ENCODE measurements at places on chromosomes 16 and 17. TPM values are rescaled to one million over a fixed set of nuclear protein-coding genes. Genes with fewer than 3 reads are reported as not detected.
A peak's percentile ranks its signal among the peaks of the same experiment; 100 is the strongest.

DNA sequence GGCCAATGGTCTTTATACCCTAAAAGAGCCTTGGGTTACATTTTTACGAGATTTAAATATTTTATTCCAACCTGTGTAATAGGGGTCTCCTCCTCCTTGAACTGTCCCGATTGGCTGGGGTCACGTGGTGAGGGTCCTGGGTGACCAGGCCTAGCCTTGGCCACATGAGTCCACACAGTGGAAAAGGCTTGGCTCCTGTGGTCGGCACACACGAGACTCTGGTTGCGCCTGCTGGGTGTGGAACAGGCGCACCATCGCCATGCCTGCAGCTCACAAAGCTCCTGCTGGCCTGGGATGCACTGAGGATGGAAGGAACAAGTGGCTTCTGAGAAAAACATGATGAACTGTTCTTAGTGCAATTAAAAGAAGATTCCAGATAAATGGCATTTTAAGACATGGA, 103.9 kb upstream of the ZNF750 start:
- DNase-seq = no peak

The VMO1 gene
- polyA plus RNA-seq = 3.3 TPM

The KRT36 gene
- not detected for polyA plus RNA-seq

DNA sequence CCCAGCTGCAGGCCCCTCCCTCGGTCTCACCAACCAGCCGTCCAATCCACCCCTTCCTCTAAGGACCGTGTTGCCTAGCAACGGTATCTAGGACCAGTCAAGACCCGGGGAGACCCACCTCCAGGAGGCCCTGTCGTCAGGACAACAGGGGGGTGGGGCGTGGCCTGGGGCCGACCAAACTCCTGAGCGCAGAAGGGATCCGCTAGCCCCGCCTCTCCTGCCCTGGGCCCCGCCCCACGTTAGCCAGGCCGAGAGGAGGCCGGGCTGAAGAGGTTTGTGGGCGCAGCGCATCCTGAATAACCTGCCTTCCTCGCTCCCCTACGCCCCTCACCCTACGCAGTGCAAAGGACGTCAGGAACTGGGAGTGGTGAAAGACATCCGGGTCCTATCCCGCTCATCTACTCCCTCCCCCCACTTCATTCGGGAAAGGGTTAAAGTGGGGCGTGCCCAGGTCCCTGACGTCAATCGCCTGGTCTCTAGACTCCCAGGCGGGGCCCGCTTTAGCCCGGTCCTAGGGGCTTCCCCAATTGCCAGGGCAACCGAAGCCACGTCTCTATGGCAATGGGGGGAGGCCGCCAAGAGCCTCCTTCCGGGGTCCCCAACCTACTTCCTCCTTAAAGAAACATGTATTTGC, 14.7 kb downstream of the DLG4 start:
- DNase-seq = peak; percentile 92

The HEXIM1 gene
- polyA plus RNA-seq = 20.9 TPM

DNA sequence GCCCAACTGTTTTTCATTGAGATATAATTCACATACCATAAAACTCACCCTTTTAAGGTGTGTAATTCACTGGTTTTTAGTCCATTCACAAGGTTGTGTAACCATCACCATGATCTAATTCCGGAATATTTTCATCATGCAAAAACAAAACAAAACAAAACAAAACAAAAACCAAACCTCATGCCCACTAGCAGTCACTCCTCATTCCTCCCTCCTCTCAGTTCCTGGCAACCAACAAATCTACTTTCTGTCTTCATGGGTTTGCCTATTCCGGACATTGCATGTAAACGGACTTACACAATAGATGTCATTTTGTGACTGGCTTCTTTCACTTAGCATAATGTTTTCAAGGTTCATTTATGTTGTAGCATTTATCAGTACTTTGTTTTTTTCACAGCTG, 4.5 kb upstream of the NOD2 start:
- DNase-seq = no peak

DNA sequence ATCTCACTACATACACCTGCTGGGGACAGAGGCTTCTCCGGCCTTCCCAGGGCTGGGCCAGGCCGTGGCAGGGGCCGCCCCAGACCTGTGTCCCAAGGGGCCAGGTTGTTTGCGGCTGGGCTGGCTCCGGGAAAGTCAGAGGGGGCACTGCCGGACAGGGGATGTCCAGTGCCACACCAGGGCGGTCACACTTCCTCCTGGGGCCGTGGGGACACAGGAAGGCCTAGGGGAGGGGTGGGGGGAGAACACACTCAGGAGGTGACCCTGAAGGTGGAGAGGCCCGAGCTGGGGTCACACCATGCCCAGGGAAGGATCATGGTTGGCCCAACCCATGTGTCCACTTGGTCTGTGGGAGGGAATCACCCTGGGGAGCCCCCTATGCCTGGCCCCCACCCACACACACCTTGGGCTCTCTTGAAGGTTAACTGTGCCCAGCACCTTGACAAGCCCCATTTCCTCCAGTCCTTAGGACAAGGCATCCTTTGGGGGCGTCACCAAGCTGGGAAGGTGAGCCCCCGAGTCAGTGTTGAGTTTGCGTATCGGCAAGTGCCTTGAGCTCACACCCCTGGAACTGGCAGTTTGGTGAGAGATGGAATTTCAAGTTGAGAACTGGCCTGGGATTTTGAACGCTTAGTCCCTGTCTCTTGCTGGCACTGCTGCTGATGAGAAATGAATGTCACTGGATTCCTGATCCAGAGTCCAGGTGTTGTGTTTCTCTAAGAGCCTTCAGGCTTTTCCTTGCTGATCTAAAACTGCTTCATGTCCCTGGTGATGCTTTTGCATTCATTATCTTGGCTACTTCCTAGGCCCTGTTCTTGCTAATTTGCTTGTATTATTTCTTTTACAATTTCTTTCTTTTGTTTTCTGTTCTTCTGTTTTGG, 7.7 kb upstream of the ACTG1 start:
- no peak for DNase-seq

- DNase-seq = peak; percentile 2
Observed at GRCh38 chr16:81036751-81037350, 1.2 kb downstream of the ATMIN start.

- no peak for DNase-seq
Observed at GRCh38 chr17:9298135-9298534, 276.8 kb downstream of the NTN1 start.

The KRT39 gene
- 6.5 TPM for polyA plus RNA-seq

The UNK gene
- polyA plus RNA-seq = 30.7 TPM

The WNT9B gene
- polyA plus RNA-seq = 0.13 TPM

DNA sequence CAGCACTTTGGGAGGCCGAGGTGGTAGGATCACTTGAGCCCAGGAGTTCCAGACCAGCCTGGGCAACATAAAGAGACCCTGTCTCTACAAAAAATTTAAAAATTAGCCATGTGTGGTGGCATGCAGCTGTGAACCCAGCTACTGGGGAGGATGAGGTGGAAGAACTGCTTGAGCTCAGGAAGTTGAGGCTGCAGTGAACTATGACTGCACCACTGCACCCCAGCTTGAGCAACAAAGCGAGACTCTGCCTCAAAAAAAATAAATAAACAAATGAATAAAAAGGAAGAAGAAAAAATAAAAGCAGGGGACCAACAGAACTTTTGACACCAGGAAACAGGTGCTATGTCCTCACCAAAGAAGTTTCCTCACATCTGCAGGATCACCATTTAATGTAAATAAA, 14.2 kb downstream of the TERF2 start:
- no peak for DNase-seq

DNA sequence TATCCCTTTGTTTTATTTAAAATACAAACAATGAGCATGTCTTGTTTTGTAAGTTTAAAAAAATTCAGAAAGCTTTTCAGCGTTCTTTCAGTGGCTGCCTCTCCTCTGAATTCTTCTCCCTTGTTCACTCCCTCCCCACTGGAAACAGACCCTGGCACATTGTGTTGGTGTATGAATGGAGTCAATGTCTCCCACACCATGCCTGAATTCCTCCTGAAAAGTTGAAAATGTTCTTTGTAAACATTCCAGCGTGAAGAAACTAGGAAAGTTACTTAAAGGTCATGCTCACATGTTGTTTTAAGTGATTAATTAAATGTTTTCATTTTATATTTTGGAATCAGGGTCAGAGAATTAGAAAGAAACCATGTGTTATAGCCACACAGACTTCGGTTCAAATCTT, 136.9 kb upstream of the DYNLRB2 start:
- DNase-seq = no peak

The RANBP10 gene
- 20.7 TPM for polyA plus RNA-seq

GRCh38 chr16:19718624-19718965, 524 bp downstream of the IQCK start:
- DNase-seq = no peak

DNA sequence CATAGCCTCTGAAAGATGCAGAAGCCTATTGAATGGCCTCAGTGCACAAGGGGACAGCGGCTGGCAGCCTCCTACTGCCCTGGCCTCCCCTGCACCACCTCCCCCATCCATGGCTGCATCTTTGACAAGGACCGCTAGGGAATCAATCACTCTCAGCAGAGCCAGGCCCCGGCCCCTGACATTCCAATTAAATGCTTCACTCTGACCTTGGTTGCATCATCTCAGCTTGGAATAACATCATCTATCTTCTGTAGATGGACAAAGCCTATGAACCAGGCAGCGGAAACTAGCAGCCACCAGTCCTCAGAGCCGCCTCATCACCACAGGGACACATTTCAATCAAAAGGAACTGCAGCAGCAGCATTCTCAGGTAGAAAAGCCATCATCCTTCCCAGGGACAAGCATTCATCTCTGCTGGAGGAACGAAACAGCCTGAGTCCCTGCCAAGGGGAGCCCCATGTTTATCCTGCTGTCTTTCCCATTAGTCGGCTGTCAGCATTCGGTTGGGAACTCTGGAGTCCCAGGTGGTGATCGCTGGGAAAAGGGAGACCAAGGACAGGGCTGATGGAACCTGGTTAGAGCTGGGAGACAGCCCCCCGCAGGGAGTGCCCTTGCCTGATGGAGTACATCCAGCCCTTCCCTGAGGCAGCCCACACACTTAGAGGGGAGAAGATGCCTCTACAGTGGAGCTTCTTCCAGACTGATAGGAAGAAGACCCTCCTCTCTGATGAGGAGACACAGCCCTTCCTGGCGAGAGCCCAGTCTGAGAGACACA, 11.5 kb upstream of the TMEM132E start:
- DNase-seq = no peak

GRCh38 chr17:49111934-49112333, 20.6 kb upstream of the B4GALNT2 start:
- no peak for DNase-seq

Data from muscle of arm (tissue), 14 donors.